ENCODE measurements at places on chromosomes 3 and 15. TPM values are rescaled to one million over a fixed set of nuclear protein-coding genes. Genes with fewer than 3 reads are reported as not detected.
A peak's percentile ranks its signal among the peaks of the same experiment; 100 is the strongest.

Gene SNTN
- total RNA-seq = not detected

Gene TMEM207
- total RNA-seq = not detected

Gene CTXN2
- total RNA-seq = not detected

- DNase-seq = no peak
Observed at GRCh38 chr15:69067296-69067695, 52.8 kb downstream of the NOX5 start.

DNA sequence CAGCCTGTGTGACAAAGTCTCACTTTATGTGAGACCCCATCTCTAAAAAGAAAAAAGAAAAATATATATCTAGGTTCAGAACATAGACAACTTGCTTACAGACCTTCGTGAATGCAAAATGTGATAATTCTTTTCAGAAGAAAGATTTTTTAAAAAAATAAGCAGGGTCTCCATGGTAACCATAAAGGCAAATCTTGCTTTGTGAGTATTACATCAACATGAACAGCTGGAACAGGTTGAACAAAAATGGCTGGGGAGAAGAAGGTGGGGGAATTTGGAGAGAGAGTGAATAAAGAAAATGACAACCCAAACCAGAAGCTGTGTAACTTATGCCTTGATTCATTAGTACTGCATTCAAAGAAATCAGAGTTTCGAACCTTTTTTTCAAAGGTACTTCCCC is 125.2 kb upstream of the RAP2B start:
- DNase-seq = no peak

- DNase-seq = peak; percentile 73
Observed at GRCh38 chr3:51943451-51944391, 1.6 kb downstream of the PARP3 start.
